SK-N-SH (cell line): ENCODE measurements at places on chromosomes 16 and 17. TPM values are rescaled to one million over a fixed set of nuclear protein-coding genes. Genes with fewer than 3 reads are reported as not detected.
A peak's percentile ranks its signal among the peaks of the same experiment; 100 is the strongest.

The CDRT15L2 gene
- not detected in 2 replicates for polyA plus RNA-seq

The LRRC37A gene
- polyA plus RNA-seq, result 1.6 and 1.8 TPM in 2 replicates

The NTN3 gene
- polyA plus RNA-seq, result 0.26 and 0.28 TPM in 2 replicates

The PDE6G gene
- polyA plus RNA-seq, result 4.4 and 5.0 TPM in 2 replicates

The EIF3CL gene
- 153 and 196 TPM in 2 replicates for polyA plus RNA-seq

The HS3ST4 gene
- not detected in 2 replicates for polyA plus RNA-seq

The GCGR gene
- polyA plus RNA-seq, result not detected in 2 replicates

GRCh38 chr17:80822700-80823410, 168.8 kb upstream of the CHMP6 start:
- no peak overlapping the region for H3K27ac ChIP-seq
- H3K36me3 ChIP-seq, result peaks cover 5% of the 10 kb centered on the region
- DNase-seq, result no peak
- no peak overlapping the region for H3K4me3 ChIP-seq
- H3K27me3 ChIP-seq, result no peaks in the 10 kb centered on the region

DNA sequence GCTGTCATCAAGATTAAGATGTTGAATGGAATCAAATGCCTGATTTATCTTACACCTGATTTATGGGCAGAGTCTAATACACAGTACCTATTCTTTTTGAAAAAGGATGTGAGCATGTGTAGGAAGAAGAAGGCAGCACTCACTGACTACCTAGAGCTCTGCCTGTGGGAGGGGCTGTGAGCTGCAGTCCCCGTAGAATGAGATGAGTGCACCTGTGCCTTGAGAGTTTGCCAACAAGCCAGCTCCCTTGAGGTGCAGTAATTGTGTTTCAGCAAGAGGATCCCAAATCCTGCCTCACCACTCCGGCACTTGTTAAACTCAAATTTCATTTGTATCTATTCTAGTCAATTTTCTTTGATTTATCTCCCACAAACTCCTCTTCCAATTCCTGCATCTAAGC, 46.0 kb downstream of the CDH11 start:
- H3K27me3 ChIP-seq, result no peaks in the 10 kb centered on the region
- no peak for DNase-seq
- peaks cover 48% of the 10 kb centered on the region for H3K36me3 ChIP-seq
- no peak overlapping the region for H3K4me3 ChIP-seq
- H3K27ac ChIP-seq, result no peak overlapping the region

DNA sequence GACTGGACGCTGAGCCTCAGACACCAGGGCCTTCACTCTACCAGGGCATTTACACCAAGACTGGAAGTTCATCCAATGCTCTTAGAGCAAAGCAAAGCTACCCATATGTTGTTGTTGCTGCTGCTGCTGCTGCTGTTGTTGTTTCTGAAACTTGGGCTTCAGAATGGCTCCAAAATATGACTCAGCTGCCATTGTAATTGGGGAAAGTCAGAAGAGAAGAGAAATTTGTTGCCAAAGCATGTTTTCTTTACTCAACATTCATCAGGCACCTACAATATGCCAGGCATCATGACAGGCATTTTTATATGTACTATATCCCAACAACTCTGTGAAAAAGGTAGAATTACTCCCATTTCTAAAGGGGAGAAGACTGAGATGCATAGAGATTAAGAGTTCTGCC, 11.9 kb downstream of the KRT32 start:
- H3K4me1 ChIP-seq, result no peaks in the 10 kb centered on the region
- no peaks in the 10 kb centered on the region for H3K36me3 ChIP-seq
- DNase-seq, result no peak
- no peak overlapping the region for H3K4me3 ChIP-seq

DNA sequence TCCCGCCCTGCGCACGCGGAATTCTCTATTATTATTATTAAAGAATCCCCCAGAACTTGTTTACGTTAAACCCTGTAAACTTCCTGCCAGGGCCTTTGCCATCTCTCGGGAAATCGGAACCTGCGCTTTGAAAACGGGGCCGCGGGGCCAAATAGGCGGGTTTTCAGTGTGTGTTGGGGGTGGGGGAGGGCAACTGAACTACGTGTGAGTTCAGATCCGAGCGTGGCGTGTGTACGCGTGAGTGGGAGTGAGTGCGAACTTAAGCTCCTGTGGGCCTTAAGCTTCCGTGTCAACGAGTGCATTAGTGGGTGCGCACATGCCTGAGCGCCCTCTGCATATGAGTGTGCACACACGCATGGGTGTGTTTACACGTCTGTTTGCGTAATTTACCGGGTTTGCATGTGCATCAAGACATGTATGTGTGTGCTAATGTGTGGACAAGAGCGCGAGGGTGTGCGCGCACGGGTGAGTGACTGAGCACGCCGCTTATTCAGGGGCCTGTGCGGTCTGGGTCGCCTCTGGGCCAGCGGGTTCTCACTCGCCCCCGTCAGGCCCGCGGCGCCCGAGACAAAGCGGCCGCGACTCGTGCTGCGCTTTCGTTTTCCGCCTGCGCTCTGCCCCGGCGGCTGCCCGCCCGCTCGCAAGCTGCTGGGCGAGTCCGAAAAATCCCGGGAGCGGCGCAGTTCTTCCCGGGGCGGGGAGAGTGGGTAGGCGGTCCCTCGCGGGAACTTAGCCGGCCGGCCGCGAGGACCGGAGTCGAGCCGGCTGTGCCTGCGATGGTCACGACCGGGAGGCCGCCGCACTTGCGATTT, 1.2 kb upstream of the FOXF1 start:
- H3K4me1 ChIP-seq, result no peaks in the 10 kb centered on the region
- DNase-seq, result no peak
- H3K36me3 ChIP-seq, result no peaks in the 10 kb centered on the region
- peak overlapping the region; percentile 52 for H3K4me3 ChIP-seq
- peaks cover 93% of the 10 kb centered on the region for H3K27me3 ChIP-seq

GRCh38 chr16:65318138-65318537, 196.3 kb upstream of the CDH11 start:
- DNase-seq, result peak; percentile 64
- H3K27me3 ChIP-seq, result no peaks in the 10 kb centered on the region
- H3K27ac ChIP-seq, result peak overlapping the region; percentile 42
- H3K4me1 ChIP-seq, result peaks cover 18% of the 10 kb centered on the region; the same call in 1 of the 2 replicates

- H3K4me3 ChIP-seq, result peak overlapping the region; percentile 63; the same call in 1 of the 2 replicates
- H3K27ac ChIP-seq, result peak overlapping the region; percentile 50
- no peak for DNase-seq
- no peaks in the 10 kb centered on the region for H3K27me3 ChIP-seq
These were observed 20.1 kb downstream of the SIAH1 start for GRCh38 chr16:48365025-48365600.

DNA sequence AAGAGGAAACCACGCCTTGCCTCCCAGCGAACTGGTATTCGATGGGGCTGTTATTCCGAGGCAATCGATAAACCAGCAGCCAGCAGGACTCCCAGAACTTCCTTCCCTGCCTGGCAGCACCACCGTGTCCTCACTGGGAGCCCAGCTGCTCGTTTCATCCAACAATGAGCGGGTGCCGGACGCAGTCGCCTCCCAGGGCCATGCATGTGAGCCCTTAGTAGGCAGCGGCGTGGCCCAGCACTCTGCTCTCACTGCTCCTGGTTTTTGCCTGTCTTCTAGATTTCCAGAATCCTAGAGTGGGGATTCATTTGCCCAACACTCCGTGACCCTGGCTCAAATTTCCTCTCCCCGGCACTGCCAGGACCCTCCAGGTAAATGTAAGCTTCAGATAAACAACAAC, 29.1 kb upstream of the RASD1 start:
- no peak overlapping the region for H3K4me3 ChIP-seq
- H3K36me3 ChIP-seq, result no peaks in the 10 kb centered on the region; the same call in 1 of the 2 replicates
- DNase-seq, result no peak
- no peaks in the 10 kb centered on the region for H3K27me3 ChIP-seq
- H3K27ac ChIP-seq, result no peak overlapping the region
